Stimulated activated naive B cell treated with anti-CD40 and anti-IgM and Interleukin-4, amounts not matched to agents 10 μg/mL and 1 μg/mL and 100 μg/mL, for 72 hours (primary cell): ENCODE measurements at places on chromosomes 7 and 10.

GRCh38 chr7:16609842-16610450 is 35.6 kb downstream of the ANKMY2 start:
- peaks cover 21% of the 10 kb centered on the region for H3K36me3 ChIP-seq
- no peak overlapping the region for H3K4me3 ChIP-seq
- peaks cover 7% of the 10 kb centered on the region for H3K4me1 ChIP-seq
- DNase-seq, result no peak
- no peaks in the 10 kb centered on the region for H3K27me3 ChIP-seq
- H3K27ac ChIP-seq, result peak overlapping the region; percentile 47

DNA sequence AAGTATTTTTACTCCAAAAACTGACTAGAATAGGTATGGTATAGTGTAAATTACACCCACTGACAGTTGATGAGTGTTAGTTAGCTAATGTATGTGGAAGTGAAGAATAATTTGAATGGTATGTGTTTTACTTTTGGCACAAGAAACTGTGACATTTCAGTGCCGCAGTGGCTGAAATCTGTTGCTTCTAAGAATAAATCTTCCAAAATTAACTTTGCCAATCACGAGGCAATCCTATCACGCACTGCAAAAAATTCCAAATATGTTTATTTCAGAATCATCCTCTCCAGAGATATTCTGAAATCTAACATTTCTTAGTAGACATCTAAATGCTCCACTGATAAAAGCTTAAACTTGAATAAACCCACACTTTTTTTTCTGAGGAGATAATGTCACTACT is 61.2 kb downstream of the PCLO start:
- H3K27ac ChIP-seq, result no peak overlapping the region
- no peaks in the 10 kb centered on the region for H3K27me3 ChIP-seq
- H3K36me3 ChIP-seq, result no peaks in the 10 kb centered on the region

DNA sequence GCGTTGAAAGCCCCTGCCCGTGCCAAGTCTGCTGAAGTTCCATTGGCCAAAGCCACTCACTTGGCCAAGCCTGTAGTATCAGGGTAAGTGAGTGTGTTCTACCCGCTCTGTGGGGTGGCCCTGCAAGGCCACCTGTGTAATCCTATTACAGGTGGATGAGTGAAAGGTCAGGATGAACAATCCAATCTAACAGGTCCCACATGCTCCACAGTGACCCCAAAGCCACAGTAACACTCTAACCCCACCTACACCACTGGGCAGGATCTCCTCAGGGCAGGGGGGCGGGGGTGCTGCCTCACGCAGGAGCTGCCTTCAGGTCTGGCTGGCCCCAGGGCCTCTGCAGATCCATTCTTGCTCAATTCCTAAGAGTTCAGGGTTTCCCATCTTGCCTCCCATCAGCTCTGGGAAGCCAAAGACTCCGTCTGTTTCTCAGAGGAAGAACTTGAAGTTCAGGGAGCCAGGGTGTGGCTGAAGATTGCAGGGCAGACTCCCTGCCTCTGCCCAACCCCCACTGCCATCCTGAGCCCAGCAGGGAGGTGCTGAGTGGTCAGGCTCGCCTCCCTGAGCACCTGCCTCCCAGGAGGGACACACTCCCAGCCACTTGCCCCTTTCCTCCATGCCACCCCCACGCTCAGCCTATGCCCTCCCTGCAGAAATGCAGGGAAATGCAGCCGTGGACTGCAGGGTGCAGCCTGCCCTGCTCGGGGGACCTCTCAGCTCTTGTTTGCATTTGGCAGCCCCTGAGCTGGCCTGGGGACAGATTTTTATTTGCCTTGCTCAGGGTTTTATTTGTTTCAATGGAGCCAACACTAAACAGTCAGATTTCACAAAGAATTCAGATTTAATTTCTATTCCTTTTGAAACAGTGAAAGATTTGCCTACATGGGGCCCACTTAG is 9.8 kb upstream of the COMTD1 start:
- H3K4me1 ChIP-seq, result no peaks in the 10 kb centered on the region
- no peak overlapping the region for H3K4me3 ChIP-seq
- no peak overlapping the region for H3K27ac ChIP-seq
- H3K27me3 ChIP-seq, result peaks cover 6% of the 10 kb centered on the region

DNA sequence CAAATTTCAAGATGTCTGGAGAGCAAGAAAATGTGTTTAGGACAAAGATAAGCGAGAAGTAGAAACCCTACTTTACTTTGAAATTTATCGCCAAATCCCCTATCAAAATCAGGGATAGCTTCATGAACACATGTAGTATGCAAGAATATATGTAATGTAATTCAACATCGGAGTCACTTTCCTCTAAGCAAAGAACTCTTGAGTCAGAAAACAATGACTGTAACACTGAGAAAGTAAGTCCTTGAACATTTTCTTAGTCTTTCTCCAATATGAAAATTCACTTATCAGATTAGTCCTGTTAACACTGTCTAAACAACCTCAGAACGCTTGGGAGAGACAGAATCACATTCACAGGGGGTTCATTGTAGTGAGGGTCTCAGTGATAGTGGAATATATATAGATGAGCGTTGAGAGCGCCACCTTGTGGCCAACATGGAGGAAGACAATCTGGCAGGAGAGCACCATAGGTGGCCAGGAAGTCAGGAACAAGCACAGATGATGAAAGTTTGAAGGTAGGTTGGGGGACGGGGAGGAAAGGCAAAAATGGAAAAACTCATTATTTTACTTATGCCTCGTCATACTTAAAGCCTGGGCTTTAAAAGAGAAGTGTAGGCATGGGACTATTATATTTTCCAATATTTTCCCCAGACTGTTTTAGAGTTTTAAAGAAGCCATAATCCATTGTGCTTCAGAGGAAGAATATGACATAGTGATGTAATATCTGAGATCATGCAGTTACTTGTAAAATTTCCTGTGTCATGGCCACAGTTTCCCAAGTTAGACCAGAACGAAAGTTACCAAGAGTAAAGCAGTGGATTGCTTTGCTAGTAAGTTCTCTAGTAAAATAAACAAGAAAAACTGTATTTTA is 115.5 kb upstream of the GNAI1 start:
- DNase-seq, result no peak
- H3K4me1 ChIP-seq, result no peaks in the 10 kb centered on the region

GRCh38 chr7:72394016-72394415 is 18.1 kb downstream of the CALN1 start:
- peaks cover 6% of the 10 kb centered on the region for H3K27me3 ChIP-seq
- H3K36me3 ChIP-seq, result no peaks in the 10 kb centered on the region
- no peaks in the 10 kb centered on the region for H3K4me1 ChIP-seq
- DNase-seq, result no peak
- H3K4me3 ChIP-seq, result no peak overlapping the region

- H3K4me3 ChIP-seq, result no peak overlapping the region
- H3K4me1 ChIP-seq, result peaks cover 10% of the 10 kb centered on the region
- peaks cover 7% of the 10 kb centered on the region for H3K27me3 ChIP-seq
- H3K27ac ChIP-seq, result no peak overlapping the region
- no peak for DNase-seq
- no peaks in the 10 kb centered on the region for H3K36me3 ChIP-seq
Measured at GRCh38 chr10:97028126-97028831, 157.5 kb downstream of the SLIT1 start.

DNA sequence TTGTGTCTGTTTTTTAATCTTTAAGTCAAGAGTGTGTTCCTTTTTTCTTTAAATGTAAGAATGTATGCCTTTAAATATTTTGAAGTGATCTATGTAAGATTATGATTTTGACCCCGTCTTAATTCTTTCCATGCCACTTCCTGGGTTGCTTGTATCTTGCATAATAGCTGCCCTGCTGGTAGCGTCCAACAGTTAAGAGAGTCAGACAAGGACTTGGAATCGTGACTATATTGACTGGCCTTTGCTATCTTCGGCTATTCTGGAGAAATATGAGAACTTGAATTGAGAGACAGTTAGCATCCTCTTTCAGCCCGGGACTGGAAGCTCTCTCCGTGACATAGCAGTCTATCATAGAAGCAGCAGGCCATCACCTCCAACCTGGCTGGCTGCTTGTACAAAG is 13.0 kb downstream of the NRP1 start:
- H3K36me3 ChIP-seq, result no peaks in the 10 kb centered on the region
- H3K27me3 ChIP-seq, result no peaks in the 10 kb centered on the region
- no peak overlapping the region for H3K27ac ChIP-seq
- no peak overlapping the region for H3K4me3 ChIP-seq
- H3K4me1 ChIP-seq, result no peaks in the 10 kb centered on the region

DNA sequence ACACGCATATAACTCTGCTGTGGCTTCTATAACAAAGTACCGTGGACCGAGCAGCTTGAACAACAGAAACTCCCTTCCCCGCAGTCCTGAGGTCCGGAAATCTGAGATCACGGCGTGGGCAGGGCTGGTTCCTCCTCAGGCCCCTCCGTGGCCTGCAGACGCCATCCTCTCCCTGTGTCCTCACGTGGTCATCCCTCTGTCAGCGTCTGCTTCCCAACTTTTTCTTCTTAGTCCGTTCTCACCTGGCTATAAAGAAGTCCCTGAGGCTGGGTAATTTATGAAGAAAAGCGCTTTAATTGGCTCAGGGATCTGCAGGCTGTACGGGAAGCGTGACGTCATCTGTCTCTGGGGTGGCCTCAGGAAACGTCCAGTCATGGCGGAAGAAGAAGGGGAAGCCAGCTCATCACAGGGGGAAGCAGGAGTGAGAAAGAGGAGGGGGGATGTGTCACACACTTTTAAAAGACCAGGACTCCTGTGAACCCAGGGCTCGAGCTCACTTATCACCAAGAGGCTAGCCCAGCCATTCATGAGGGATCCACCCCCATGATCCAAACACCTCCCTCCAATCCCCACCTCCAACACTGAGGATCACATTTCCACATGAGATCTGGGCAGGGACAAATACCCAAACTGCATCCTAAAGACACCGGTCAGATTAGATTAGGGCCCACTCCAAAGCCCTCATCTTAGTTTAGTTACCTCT is 91.2 kb upstream of the INSIG1 start:
- H3K27me3 ChIP-seq, result no peaks in the 10 kb centered on the region
- peaks cover 76% of the 10 kb centered on the region for H3K4me1 ChIP-seq
- H3K27ac ChIP-seq, result peak overlapping the region; percentile 98
- H3K36me3 ChIP-seq, result peaks cover 35% of the 10 kb centered on the region

DNA sequence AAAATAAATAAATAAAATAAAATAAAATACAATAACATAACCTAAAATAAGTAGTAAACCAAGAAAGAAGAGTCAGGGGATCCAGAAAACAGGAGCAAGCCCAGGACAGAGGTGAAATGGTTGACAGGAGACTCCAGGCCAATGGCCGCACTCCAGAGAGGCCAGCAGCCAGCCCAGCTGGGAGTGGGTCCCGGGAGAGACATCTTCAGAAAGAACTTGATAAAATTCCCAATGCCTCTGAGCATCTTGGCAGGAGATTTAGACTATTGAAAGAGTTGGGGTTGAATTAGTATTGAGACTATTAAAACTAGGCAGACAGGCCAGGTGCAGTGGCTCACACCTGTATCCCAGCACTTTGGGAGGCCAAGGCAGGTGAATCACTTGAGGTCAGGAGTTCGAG is 62.6 kb downstream of the CLIP2 start:
- no peak for DNase-seq
- H3K4me3 ChIP-seq, result no peak overlapping the region
- H3K36me3 ChIP-seq, result peaks cover 56% of the 10 kb centered on the region
- no peaks in the 10 kb centered on the region for H3K27me3 ChIP-seq
- H3K4me1 ChIP-seq, result no peaks in the 10 kb centered on the region
- H3K27ac ChIP-seq, result peak overlapping the region; percentile 77

DNA sequence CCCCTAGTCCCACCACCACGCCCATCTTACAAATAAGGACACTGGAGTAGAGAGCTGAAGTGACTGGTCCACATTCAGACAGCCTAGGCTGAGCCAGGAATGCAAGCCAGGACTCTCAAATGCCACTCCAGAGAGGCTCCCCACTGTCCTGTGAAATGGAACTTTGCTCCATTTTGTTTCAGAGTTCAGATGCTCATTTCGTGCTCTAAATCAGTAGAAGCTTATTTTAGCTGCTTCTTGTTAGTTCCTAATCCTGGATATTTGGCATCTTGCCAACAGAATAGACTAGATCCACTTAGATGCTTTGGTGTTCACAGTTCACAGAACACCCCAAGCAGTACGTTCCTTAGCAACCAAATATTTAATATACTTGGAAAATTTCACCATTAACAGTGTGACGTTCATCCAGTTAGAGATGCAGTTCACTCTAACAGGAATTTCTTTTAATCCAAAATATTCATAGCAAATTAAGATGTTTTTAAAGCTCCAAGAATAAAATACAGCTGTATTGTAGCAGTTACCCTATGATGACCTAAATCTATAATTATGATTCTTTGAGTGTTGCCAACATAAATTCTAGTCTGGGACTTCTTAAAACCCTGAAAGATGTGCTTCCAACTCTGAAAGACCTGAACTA is 7.3 kb downstream of the MMP21 start:
- no peak overlapping the region for H3K27ac ChIP-seq
- H3K4me3 ChIP-seq, result no peak overlapping the region
- H3K27me3 ChIP-seq, result no peaks in the 10 kb centered on the region
- H3K36me3 ChIP-seq, result peaks cover 37% of the 10 kb centered on the region
- no peaks in the 10 kb centered on the region for H3K4me1 ChIP-seq

DNA sequence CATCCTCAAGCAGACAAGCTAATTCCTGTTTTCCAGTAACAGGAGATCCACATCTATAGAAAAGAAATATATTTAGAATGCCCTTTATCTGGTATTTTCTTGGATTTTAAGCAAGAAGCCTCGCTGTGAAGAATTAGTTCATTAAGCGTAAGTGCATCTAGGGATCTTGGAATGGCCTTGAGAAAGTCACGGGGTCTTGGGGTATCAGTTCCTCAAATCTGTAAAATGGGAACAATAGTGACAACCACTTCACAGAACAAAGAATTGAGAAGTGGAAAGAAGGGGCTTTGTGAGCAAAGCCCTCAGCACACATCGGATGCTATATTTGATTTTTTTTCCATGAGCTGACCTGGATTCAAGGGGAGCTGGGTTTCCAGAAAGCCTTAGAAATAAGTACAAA is 32.3 kb upstream of the WDFY4 start:
- no peak overlapping the region for H3K4me3 ChIP-seq
- H3K27me3 ChIP-seq, result peaks cover 36% of the 10 kb centered on the region
- H3K27ac ChIP-seq, result no peak overlapping the region

- peaks cover 4% of the 10 kb centered on the region for H3K27me3 ChIP-seq
- peaks cover 12% of the 10 kb centered on the region for H3K4me1 ChIP-seq
- no peak overlapping the region for H3K27ac ChIP-seq
- H3K4me3 ChIP-seq, result no peak overlapping the region
- H3K36me3 ChIP-seq, result peaks cover 5% of the 10 kb centered on the region
Measured at GRCh38 chr7:65448816-65449504, 75.3 kb downstream of the ZNF92 start.

GRCh38 chr7:129307592-129307991 is 82.8 kb downstream of the AHCYL2 start:
- H3K4me3 ChIP-seq, result no peak overlapping the region
- H3K4me1 ChIP-seq, result peaks cover 5% of the 10 kb centered on the region
- DNase-seq, result no peak
- H3K27me3 ChIP-seq, result no peaks in the 10 kb centered on the region

- no peaks in the 10 kb centered on the region for H3K36me3 ChIP-seq
- no peak for DNase-seq
- H3K4me3 ChIP-seq, result no peak overlapping the region
- H3K27ac ChIP-seq, result no peak overlapping the region
Measured at GRCh38 chr10:49690698-49691356, 11.4 kb downstream of the C10orf53 start.

- no peak overlapping the region for H3K27ac ChIP-seq
- no peaks in the 10 kb centered on the region for H3K4me1 ChIP-seq
- peaks cover 1% of the 10 kb centered on the region for H3K36me3 ChIP-seq
- H3K27me3 ChIP-seq, result peaks cover 63% of the 10 kb centered on the region
- DNase-seq, result no peak
- H3K4me3 ChIP-seq, result no peak overlapping the region
Measured at GRCh38 chr10:96125142-96125515, 5.0 kb upstream of the ZNF518A start.
